ENCODE measurements at places on chromosomes 3 and 15.

DNA sequence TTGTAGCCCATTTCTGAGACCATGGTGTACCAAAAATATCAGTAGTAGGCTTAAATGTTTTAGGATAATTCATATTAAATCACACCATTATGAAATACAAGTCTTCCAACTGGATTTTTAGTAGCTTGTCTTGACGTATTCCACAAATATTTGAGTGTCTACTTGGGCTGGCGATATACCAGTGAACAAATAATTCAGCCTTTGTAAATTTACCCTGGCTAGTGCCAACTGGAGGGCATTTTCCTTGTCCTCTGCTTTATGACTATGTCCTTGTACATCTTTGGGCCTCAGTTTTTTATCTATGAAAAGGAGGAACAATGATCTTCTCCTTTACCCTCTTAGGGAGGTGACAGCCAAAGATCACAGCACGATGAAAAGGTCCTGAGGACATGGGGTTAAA lies 114.8 kb downstream of the FRMD4B start:
- H3K27ac ChIP-seq, result no peak overlapping the region
- H3K4me3 ChIP-seq, result no peak overlapping the region
- H3K27me3 ChIP-seq, result no peaks in the 10 kb centered on the region
- no peak for DNase-seq
- no peaks in the 10 kb centered on the region for H3K36me3 ChIP-seq

GRCh38 chr15:88802250-88802990 lies 816 bp upstream of the ACAN start:
- H3K27ac ChIP-seq, result no peak overlapping the region
- DNase-seq, result no peak
- H3K4me3 ChIP-seq, result peak overlapping the region; percentile 86
- H3K4me1 ChIP-seq, result peaks cover 6% of the 10 kb centered on the region
- peaks cover 97% of the 10 kb centered on the region for H3K27me3 ChIP-seq

DNA sequence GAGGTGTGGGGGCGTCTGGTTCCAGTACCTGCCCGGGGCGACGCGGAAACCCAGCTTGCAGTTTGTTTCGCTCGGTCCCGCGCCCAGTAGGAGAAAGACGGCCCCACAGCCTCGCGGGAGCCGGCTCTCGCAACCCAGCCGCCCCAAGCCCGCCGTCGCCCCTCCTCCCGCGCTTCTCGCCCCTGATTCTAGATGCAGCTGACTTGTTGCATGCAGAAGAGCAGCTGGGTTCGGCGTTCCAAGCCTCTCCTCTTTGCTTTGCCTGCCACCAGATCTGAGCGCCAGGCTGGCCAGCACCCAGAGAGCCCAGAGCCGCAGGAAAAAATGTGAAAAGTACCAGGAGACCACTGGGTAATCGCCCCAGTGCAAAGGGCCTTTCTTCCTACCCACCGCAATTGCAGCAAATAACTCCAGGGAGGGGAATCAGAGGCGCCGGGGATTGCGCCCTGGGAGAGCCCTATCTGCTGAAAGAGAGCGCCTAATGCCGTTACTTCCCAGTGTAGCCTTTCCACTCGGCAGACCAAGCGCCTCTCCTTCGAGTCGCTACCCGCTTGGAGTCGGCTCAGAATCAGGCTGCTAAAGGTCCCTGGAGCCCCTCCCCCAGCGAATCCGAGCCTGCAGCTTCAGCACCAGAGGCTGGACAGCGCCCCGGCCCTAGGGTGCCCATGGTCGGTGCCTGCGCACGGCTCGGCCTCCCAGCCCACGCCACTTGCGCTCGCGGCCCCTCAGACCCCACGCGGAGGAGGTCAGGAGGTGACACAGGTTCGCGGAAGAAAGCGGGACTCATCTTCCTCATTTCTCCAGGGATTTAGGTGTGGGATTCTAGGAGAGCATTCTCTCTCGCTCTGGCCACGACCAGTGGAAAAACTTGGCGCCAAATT lies 15.7 kb upstream of the AEN start:
- no peaks in the 10 kb centered on the region for H3K36me3 ChIP-seq
- peaks cover 34% of the 10 kb centered on the region for H3K4me1 ChIP-seq
- peaks cover 93% of the 10 kb centered on the region for H3K27me3 ChIP-seq
- no peak overlapping the region for H3K27ac ChIP-seq
- peak; percentile 93 for DNase-seq

DNA sequence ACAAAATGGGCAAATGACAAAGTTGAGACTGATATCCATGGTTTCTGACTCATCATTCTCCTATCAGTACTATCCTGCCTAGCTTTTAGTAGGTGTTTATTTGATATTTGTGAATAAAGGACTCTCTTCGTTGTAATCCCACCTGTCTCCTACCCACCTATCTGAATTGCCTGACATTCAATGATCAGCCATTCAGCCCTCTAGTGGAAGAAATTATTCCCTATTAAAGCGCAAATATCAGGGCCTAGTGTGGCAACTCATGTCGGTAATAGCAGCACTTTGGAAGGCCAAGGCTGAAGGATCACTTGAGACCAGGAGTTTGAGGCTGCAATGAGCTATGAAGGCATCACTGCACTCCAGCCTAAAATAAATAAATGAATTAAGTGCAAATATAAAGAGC lies 195.7 kb upstream of the SETMAR start:
- no peaks in the 10 kb centered on the region for H3K4me1 ChIP-seq
- H3K36me3 ChIP-seq, result no peaks in the 10 kb centered on the region
- H3K27ac ChIP-seq, result no peak overlapping the region
- no peak overlapping the region for H3K4me3 ChIP-seq
- H3K27me3 ChIP-seq, result no peaks in the 10 kb centered on the region

DNA sequence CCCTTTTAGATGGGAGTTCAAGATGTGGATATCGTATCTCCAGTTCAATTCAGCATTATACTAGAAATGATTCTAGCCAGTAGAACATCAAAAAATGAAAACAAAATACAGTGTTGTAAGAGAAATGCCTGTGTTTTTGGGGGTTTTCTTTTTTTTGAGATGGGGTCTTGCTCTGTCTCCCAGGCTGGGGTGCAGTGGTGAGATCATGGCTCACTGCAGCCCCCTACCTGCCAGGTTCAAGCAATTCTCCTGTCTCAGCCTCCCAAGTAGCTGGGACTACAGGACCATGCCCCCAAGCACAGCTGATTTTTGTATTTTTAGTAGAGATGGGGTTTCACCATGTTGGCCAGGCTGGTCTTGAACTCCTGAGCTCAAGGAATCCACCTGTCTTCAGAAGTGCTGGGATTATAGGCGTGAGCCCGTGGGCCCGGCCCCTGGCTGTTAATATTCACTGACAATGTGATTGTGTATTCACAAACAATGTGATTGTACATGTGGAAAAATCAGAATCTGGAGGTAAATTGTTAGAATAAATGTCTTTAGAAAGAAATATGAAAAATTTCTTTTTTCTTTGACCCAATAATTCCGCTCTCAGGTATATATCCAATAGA lies 59.0 kb downstream of the ARIH1 start:
- H3K4me3 ChIP-seq, result no peak overlapping the region
- H3K36me3 ChIP-seq, result no peaks in the 10 kb centered on the region
- no peaks in the 10 kb centered on the region for H3K27me3 ChIP-seq
- H3K27ac ChIP-seq, result no peak overlapping the region
- peak; percentile 17 for DNase-seq
- no peaks in the 10 kb centered on the region for H3K4me1 ChIP-seq

DNA sequence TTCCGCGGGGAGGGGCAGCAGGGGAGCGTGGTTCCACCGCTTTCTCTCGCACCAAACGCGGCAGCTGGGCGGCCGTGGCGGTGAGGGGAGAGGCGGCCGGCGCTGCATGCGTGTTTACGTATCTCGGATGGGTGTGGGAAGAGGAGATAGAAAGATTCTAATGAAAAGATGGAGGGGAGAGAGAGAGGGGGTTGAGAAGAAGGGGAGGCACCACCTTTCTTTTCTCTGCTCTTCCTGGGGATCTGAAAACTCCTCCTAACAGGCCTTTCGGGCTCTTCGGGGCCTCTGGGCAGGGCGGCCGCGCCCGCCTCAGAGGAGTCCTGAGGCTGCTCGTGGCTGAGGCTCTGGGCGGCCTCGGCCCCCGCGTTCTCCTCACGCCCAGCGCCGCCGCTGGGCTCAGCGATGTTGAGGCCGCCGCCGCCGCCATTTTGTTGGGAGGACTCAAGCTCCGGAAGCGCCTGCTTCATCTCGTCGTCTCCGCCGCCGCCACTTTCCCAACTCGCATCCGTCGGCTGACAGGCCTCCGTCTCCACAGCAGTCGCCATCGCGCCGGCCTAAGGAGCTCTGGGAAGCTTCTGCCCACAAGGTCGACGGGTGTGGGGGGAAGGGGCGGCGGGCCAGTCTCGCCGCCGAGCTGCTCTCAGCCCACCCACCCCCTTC lies 473 bp downstream of the TASOR start:
- peak overlapping the region; percentile 87 for H3K27ac ChIP-seq
- DNase-seq, result peak; percentile 91
- peak overlapping the region; percentile 75 for H3K4me3 ChIP-seq

- H3K27me3 ChIP-seq, result no peaks in the 10 kb centered on the region
- no peaks in the 10 kb centered on the region for H3K4me1 ChIP-seq
- H3K27ac ChIP-seq, result no peak overlapping the region
- no peak overlapping the region for H3K4me3 ChIP-seq
- DNase-seq, result no peak
- no peaks in the 10 kb centered on the region for H3K36me3 ChIP-seq
These were observed 220.4 kb upstream of the UMPS start for GRCh38 chr3:124509884-124510283.

DNA sequence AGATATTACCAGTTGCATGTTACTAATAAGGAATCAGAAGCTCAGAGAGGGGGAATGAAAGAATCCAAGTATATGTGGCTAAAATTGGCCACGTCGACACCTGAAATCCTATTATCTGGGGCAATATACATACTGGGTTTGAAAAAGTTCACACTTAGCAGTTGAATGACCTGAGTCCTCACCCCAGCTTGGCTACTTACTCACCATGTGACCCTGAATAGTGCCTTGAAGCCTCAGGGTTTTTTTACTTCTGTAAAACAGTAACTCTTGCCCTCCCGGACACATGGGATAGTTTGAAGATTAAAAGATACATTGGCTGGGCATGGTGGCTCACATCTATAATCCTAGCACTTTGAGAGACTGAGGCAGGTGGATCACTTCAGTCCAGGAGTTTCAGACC lies 342.2 kb upstream of the TPRG1 start:
- DNase-seq, result no peak
- H3K36me3 ChIP-seq, result no peaks in the 10 kb centered on the region
- no peaks in the 10 kb centered on the region for H3K27me3 ChIP-seq
- no peaks in the 10 kb centered on the region for H3K4me1 ChIP-seq
- H3K27ac ChIP-seq, result no peak overlapping the region

GRCh38 chr3:2512881-2513280 lies 414.2 kb downstream of the CNTN4 start:
- H3K4me3 ChIP-seq, result no peak overlapping the region
- no peaks in the 10 kb centered on the region for H3K27me3 ChIP-seq
- H3K36me3 ChIP-seq, result no peaks in the 10 kb centered on the region
- H3K4me1 ChIP-seq, result peaks cover 50% of the 10 kb centered on the region
- no peak overlapping the region for H3K27ac ChIP-seq

GRCh38 chr3:139238281-139239030 lies 105.4 kb upstream of the MRPS22 start:
- no peaks in the 10 kb centered on the region for H3K36me3 ChIP-seq
- H3K4me3 ChIP-seq, result no peak overlapping the region
- no peak for DNase-seq
- no peak overlapping the region for H3K27ac ChIP-seq

DNA sequence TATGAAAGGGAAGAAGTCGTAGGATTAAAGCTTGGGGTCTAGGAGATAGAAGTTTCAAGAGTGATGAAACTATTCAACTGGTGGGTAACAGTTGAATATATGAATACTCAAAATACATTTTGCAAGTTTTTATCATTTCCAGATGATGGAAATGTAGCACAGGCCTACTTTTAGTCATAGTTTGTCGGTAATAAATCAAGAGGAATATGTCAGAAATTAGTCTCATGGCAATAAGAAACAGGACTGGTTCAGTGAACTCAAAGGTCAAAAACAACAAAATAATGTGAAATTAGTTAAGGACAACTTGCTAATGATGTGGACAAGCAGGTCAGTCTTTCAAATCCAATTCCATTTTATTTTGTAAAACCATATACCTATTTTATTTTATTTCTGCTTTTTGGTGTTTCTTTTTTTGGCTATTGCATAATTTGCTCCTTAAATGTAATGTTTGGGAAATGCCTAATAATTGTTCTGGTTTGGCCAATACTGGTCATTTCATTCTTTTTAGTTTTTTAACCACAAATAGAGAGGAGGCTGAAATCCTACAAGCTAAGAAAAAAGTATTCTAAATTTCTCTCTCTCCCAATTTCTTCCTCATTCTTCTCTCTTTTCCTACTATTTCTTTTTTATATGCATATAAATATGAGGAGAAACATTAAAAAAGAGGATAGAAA lies 195.2 kb upstream of the ARHGEF26 start:
- H3K27me3 ChIP-seq, result no peaks in the 10 kb centered on the region
- no peak for DNase-seq

DNA sequence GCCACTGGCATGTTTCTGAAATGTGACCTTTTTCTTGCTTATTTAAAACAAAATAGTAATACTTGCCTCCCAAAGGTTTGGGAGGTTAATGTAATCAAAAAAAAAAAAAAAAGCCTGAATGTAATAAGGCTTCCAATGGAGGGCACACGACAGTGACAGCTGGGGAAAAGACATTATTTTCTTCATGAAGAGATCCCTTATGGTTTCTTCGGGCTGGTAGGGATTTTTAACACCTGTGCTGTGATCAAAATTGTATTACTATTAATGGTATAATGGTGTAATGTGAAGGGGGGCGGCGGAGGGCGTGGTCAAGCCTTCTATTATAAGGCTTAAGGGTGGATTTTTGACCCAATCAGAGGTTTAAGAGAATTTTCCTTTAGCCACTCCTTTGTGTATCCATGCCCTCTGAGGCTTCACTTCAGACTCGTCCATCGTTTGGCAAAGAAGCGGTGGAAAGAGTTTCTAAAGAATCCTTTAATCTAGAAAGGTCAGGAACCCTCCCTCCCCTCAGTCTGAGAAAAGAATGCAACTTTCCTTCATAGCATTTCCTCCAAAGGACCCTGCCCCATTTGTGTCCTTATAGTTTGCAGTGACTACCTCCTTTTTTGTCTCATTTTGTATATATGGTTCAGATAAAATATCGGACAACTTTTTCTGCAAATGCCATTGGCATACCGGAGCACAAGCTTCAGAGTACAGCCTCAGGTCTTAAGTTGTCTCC lies 89.5 kb upstream of the CHD2 start:
- peak overlapping the region; percentile 56 for H3K4me3 ChIP-seq
- peak; percentile 77 for DNase-seq
- peaks cover 34% of the 10 kb centered on the region for H3K4me1 ChIP-seq
- H3K36me3 ChIP-seq, result no peaks in the 10 kb centered on the region
